GM12892 (cell line): ENCODE measurements at places on chromosomes 1 and 21.

DNA sequence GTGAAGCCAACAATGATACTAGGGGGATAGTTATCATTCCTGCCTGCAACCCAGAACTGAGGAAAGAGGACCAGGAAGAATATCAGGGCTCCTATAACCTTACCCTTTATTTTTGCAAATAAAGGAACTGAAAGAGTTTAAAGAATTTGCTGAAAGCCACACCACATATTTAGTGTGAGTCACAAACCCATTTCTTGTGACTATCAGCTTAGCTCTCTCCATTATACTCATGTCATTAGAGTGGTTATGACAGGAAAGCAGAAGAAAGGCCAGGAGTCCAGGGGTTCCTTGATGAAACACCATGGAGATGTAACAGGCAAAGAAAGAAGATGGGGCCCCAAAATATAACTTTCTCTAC lies 141.1 kb upstream of the SAMSN1 start:
- no peak for DNase-seq

- DNase-seq, result no peak
Measured at GRCh38 chr1:9416506-9416905, 122.8 kb upstream of the SLC25A33 start.

DNA sequence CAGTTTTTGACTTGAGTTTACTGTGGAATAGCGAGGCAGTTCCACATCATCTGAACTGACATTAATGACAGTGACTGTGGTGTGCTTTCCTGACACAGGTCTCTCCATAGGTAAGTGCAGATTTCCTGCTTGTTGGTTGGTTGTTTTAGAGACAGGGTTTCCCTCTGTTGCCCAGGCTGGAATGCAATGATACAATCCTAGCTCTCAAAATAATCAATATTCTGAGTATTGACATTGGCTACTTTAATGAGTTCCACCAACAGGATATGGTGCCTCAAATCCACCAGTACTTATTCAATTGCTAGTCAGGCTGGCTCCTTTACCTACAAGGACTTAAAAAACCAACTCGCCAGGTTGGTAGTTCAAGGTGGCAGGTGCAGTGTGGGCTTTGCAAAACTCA lies 63.8 kb downstream of the CLSTN1 start:
- no peak for DNase-seq

DNA sequence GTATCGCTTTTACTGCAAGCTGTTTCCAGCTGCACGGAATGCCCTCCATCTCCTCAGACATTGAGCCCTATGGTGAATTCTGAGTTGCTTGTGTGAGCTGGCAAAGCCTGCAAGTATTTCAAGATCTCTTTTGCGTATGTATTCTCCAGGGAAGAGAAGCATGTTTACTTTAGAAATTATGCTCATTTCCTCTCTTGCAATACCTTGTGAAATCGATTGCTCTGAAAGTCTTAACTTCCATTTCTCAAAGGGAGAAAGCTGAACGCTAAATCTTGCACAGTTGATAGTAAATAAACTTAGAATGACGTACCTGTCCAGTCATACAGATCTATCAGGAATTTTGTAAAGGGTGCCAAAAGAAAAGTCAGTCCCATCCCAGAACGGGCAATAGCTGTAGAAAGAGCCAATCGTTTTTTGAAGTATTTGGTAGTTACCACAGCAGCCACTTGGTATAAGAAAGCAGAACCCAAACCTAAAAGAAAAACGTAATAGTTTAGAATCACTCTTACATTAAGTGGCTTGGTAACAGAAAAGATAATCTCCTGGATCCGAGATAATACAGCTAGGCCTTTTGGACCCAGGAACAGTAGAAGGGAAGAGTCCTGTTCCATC lies 10.0 kb downstream of the SLC16A4 start:
- DNase-seq, result no peak

DNA sequence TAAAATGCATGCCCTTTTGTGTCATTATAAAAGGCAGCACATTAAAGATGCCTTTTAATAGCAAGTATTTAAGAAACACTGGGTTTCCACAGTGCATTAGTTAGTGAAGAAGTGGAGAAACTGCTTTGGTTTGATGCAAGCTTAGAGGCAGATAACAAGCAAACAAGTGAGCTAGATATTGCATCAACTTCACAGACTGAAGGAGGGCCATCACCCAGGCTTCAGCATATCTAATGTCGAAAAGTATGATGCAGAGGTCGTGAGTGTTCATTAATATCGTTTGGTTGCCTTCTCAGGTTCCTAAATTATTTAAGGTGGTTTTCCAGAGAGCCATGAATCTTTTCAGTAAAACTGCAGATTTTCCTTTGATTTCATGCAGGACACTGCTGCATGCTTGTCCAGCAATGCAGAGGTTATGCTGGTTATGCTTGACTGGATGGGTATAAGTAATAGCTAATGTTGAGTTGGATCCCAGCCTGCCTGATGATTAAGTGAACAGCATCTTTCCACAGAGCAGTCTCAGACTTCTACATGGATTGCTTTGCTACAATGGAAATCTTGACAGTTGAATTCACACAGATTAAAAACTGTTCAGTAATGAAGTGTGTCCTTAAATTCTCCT lies 69.7 kb upstream of the IPO9 start:
- DNase-seq, result no peak

DNA sequence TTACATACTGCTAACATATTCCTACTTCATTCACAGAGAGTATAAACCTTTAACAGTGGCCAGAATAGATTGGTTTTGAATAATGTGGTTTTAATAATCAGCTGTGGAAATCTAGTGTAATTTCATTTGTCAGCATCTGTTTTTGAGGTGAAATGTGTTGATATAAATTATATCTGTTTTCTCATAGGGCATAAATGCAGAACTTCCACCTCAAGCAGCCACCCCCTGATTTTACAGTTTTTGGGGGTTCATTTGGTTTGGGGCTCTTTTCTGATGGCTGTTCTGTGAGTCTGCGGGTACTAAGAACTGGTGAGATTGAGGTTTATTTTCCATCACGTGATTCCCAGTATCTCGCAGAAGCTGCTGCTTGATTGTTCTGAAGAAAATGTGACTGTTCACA lies 23.2 kb downstream of the EDARADD start:
- DNase-seq, result no peak

DNA sequence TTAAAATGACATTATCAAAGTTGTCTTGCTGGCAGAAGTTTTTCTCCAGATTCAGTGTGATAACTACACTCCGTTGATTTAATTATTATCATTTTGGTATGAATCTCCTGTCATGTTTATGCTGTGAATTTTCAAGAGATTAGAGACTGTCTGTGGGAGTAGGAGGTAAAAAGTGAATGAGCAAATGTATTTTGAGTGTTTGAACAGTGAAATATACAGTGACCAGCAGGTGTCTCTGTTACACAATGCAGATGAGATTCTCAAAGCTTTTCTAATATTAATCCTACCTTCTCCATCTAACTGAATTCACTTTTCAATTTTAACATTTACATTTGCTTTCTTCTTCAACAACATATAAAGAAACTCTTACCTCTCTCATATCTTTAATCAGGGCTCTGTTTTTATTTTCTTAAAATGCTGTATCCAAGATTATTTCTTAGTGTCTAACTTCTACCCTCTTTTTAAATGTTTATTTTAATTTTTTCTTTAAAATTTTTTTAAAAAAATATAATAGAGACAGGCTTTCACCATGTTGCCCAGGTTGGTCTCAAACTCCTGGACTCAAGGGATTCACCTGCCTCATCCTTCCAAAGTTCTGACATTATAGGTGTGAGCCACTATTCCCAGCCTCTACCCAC lies 20.9 kb upstream of the HSPA13 start:
- no peak for DNase-seq

DNA sequence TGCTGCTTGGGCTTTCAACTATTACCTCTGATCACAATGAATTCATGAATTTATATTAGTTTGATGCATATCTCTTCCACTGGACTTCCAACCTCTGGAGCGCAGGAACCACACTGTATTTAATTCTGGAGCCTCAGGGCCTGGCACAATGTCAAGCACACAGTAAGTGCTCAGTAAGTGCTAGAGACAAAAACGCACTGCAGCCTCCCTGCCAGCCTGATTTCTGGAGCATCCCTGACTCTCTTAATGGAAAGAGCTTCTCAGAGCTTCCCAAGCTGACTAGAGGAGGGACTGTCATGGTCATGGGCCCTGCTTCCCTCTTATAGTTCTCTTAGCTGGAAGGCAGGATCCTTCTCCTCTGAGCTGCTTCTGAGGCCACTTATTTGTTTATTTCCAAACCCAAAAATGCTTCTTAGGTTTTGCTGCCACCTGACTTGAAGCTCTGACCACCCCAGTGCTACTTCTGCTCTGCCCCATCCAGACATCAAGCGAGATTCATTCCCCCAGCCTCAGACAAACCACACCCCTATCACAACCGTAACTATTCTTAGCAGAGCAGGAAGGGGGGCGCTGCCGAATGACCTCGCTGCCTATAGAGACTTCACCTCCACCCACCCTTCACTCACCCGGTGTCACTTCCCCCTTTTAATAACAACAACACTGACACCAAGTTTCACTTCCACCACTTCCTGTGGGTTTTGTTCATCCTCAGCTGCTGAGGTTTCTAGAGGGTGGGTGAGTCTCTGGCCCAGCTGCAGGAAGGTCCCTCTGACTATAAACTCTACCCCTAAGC lies 33.6 kb downstream of the NUAK2 start:
- peak; percentile 77 for DNase-seq

DNA sequence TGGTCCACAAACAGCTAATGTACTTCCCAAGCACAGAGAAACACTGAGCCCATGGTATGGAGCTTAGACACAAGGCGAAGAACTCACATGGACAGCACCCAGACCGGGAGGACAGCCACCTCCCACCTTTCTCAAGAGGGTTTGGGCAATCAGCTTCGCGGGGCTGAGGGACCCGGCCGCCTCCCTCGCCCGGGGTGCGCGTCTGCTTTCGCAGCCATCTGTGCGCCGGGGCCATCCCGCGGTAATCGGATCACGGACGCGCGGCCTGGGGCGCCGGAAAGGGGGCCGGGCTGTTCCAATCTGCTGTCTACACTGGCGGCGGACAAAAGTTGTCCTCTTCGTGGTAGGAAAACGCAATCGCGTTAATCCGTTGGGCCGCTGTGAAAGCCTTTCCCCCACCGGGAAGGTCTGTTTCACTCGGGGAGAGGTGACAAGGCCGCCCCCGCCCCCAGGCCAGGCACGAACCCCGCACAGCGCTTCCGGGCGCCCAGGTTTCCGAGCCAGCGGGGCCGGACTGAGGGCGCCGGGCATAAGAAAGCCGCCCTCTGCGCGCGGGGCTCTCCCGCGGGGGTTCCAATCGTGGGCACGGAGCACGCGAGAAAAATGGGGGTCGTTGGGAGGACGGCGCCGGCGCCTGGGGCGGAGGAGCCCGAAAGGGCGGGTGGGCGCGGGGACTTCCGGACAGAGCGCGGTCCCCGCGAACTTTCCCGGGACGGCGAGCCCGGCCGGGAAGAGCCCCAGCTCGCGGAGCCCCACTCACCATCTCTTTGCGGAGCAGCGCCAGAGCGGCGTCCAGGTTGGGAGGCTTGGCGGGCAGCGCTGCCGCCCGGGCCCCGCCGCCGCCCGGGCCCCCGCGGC lies 664 bp downstream of the FAM89A start:
- DNase-seq, result peak; percentile 44

DNA sequence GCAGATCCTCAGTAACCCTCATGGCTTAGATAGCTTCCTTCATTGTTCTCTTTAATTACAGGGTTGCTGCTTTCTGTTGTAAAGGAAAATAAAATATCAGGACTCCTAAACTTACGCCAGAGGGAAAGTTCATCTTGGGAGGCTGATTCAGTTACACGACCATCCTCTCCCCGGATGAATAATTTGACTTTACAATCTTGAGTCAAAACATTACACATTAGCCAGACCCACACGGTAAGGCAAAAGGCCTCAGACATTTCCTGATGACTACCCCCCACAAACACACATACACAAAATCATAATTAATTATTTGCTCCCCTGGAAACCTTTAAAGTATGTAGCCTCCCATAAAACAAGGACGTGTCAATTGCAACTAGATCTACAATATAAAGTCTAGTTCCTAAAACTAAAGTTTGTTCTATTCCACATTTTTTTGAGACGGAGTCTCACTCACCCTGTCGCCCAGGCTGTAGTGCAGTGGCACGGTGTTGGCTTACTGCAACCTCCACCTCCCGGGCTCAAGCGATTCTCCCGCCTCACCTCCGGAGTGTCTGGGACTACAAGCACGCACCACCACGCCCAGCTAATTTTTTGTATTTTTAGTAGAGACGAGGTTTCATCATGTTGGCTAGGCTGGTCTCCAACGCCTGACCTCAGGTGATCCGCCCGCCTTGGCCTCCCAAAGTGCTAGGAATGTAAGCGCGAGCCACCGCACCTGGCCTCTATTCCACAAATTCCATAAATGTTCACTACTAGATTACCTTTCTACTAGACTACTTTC lies 830 bp upstream of the PRDX1 start:
- no peak for DNase-seq

DNA sequence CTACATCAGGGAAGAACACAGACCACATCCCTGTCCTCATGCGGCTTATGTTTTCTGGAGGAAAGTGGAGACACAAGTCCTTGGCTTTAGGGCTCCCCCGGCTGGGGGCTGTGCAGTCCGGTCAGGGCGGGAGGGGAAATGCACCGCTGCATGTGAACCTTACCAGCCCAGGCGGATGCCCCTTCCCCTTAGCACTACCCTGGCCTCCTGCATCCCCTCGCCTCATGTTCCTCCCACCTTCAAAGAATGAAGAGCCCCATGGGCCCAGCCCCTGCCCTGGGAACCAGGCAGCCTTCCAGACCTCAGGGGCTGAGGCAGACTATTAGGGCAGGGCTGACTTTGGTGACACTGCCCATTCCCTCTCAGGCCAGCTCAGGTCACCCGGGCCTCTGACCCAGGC lies 45.5 kb downstream of the TNNT2 start:
- DNase-seq, result no peak

GRCh38 chr1:227192163-227192562 lies 126.1 kb downstream of the CDC42BPA start:
- no peak for DNase-seq

DNA sequence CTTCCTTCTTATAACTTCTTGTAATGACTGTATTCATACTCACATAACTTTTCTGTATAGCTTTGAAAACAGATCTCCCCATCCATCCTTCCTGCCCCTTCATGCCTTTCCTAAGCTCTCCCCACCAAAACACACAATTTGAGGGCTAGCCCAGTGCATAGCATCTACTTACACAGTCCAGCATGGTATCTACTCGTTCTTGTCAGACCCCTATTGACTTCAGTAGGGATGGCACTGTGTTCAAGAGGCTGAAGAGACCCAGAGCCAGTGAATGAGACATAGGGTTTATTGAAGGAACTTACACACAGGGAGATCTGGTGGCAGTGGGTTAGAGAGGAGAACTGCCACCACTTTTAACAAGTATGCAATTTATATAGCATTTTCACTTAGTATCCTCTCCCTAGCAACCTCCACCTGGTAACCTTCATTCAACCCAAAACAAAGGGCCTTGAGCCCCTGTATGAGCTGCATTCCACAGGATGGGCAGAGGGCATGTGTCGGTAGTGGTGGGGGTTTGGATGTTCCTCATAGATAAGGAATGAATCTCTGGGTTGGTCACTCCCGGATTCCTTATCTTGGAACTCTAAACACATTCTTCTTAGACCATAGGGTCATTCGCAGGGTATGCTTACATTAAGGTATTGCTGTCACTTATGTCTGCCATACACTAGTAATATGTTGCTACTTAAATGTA lies 64.9 kb upstream of the GNG12 start:
- no peak for DNase-seq

- DNase-seq, result no peak
Measured at GRCh38 chr1:94101613-94102525, 19.1 kb downstream of the ABCA4 start.
